ENCODE measurements at places on chromosomes 3 and 15.

- DNase-seq = no peak
Measured at GRCh38 chr3:43015991-43016865, 37.1 kb downstream of the GASK1A start.

- DNase-seq = no peak
Measured at GRCh38 chr15:70597056-70597603, 166.2 kb downstream of the UACA start.

DNA sequence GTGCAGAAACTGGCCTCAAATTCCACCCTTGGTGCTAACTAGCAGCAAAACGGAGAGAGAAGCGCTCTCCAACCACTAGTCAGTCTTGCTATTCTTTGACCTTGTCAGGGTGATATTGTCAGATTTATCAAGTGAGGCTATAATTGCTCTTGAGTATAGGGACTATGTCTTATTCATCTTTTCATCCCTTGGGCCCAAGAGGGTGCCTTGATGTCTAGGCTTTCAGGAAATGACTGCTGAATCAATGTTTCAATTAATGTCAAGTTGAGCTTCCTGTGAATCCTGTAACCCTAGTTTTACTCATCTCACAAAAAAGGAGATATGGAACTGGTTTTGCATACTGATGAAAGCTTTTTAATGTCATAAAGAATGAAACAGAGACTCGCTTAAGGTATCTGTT lies 701.3 kb downstream of the EDEM1 start:
- DNase-seq = no peak

DNA sequence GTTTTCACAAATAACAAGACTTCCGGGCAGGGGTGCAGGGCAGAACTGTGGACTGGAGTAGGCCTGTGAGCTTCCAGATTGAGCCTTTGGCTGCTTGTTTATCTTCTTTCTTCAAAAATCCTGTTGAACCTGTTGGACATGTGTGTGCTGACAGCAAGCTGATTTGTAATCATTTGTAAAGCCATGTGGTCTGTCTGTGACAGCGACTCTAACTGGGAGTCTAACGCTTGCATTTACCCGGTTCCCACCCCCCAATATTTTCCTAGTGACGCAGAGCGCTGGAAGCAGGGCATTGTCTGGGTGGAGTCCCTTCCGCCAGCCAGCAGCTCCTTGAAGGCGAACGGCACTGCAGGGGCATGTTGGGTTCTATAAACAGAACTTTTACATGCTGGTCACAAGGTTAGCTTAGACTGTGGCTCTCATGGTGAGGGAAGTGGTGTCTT lies 85.7 kb upstream of the MYZAP start:
- no peak for DNase-seq

DNA sequence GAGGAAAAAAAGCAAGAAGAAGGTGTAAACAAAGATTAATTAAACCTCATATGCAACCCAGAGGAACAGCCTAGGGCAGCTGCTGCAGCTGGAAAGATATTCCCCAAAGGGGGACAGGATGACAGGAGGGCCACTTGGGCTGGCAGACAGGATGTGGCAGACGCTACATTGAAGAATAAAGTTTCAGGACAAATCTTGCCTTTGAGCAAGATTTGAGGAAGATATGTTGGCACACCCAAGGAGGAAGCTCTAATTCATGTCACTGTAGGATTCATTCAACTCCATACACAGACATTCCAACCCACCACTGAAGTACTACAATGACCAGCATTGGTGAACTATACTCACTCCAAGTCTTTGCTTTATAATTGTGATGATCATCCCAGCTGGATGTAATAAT lies 504.0 kb downstream of the SHQ1 start:
- no peak for DNase-seq

- DNase-seq = no peak
Measured at GRCh38 chr3:8506571-8507061, 5.0 kb downstream of the LMCD1 start.

DNA sequence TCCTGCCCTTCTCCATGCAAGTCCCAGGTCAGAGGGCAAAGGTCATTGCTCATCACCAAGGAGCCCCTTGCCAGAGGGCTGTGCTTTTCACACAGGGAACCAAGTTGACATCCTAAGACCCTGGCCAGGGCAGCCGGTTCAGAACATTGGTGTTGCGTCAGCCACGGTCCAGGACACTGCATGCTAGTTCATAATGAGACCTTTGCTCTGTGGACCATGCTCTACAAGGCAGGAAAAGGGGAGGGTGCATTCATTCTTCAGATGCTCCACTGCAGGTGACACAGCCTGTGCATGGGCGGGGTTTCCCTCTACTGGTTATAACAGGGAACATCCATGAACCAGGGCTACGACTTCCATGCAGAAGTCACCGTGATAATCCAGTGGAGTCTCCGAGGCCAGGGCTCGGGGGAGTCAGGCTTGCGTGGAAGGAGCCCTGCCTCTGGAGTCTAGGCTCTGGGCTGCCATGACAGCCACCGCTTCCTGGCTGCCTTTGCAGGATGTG lies 81.6 kb downstream of the OCA2 start:
- DNase-seq = no peak

GRCh38 chr15:98676586-98677270 lies 28.4 kb downstream of the IGF1R start:
- no peak for DNase-seq

DNA sequence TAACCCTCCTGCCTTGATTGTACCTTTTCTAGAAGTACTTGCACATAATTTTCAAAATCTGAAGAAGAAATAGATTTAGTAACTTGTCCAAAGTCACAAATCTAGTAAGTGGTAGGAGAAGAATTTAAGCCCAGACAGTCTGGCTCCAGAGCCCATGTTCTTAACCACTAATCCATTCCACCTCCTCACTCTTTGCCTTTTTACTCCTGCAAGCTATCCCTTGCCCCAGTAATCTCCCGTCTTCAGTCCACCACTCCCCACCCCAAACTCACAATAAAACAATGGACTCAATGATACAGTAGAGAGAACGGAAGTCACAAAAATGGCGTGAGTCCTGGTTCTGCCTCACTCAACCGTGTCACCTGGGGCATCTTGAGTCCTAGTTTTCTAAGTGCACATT lies 48.7 kb downstream of the SETMAR start:
- no peak for DNase-seq

GRCh38 chr3:76198086-76198485 lies 412.7 kb upstream of the ZNF717 start:
- DNase-seq = no peak

GRCh38 chr3:4703054-4703480 lies 209.9 kb downstream of the ITPR1 start:
- DNase-seq = no peak

DNA sequence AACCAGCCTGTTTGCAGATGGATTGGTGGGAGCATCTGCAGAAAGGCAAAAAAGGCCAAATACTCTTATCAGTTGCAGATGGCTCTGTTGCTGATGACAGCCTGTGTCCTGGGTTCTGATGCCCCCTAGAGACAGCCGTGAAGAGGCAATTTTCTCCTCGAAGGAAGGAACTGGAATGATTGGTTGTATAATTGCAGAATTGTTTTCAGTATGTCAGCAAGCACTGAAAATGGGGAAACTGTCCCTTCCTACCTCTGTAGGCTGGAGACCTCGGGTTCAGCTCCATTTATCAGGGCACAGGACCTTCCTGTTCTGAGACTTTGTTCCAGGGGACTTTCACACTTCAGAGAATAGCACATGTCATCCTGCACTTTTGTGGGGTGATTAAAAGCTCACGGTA lies 103.0 kb downstream of the PGPEP1L start:
- no peak for DNase-seq

DNA sequence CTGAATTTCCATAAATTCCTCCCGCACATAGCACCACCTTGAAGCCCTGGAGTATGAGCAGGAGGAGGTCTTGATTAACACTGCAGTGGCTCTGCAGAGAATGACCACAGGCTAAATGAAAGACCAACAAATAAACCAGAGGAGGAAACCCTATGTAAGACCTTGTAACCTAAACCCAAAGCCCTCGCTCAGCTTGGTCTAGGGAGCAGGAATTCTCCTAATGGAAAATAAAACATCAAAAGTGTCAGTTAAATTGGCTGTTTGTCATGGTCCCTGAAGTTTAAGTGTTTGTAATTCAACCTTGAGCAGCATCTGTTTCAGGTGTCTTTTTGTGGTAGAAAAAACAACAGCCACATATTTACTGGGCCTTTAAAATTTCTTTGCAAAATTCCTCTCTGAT lies 9.2 kb upstream of the UBE2Q2 start:
- DNase-seq = no peak

DNA sequence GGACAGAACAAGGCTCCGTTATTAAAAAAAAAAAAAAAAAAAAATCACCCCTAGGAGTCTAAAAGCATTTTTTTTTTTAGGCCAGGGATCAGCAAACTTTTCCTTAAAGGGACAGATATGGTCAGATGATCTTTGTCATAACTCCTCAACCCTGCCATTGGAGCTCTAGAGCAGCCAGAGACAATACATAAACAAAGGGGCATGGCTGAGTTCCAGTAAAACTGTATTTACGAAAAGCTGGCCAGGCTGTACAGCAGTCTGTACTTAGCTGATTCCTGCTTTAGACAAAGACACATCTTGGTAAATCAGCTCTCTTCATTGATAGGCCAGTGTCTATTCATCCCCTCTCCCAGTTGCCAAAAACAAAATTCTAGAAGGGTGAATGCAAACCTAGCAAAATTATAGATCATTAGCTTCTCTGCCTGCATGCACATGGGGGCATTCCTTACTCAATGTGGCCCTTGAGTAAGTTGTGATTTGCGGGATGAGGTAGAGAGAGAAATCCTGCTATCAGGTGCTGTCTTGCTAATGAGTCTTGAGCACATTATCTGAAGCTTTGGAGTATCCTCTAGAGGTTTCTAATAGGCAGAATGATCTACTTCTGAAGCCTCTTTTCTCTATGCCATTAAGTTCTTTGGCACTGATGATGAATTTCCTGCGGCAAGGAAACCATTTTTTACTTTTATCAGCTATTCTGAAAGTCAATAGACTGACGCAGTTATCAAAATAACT lies 35.2 kb downstream of the SENP8 start:
- no peak for DNase-seq

DNA sequence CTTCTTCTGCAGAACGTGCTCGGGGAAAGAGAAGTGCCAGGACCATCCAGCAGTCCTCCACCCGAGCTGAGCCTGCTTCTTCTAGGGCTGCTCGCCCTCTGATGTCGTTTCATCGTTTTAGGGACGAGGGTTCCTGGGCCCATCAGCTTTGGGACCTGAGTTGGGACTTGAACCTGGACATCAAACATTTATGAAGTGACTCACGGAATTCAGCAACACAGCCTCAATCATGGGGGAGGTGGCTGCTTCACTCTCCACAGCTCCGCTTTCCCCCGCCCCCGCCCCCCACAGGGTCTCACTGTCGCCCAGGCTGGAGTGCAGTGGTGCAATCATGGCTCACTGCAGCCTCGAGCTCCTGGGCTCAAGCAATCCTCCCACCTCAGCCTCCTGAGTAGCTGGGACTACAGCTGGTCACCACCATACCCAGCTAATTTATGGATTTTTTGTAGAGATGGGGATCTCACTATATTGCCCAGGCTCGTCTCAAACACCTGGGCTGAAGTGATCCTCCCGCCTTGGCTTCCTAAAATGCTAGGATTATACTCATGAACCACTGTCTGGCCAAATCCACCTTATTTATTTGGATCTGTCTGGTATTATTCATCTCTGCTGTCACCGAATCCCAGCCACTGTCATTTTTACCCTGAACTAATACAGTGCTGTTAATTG lies 725 bp upstream of the SCAMP2 start:
- DNase-seq = peak; percentile 28

- DNase-seq = no peak
Measured at GRCh38 chr15:40793216-40793989, 13.5 kb upstream of the ZFYVE19 start.

GRCh38 chr3:191492601-191493000 lies 31.6 kb downstream of the PYDC2 start:
- DNase-seq = no peak

GRCh38 chr3:193317682-193318300 lies 60.8 kb downstream of the ATP13A5 start:
- DNase-seq = no peak

- DNase-seq = no peak
Measured at GRCh38 chr15:63672369-63672768, 75.2 kb downstream of the FBXL22 start.

DNA sequence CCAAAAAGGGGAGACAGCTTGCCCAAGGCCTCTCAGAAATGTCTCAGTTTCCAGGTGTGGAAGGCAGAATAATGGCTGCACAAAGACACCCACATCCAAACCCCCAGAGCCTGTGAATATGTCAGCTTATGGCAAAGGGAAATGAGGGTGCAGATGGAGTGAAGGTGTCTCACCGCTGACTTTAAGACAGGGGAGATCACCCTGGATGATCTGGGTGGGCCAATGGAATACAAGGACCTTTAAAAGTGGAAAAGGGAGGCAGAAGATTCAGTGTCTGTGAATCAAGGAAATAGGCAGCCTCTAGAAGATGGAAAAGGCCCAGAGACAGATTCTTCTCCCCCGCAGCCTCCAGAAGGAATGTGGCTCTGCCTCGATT lies 48.8 kb upstream of the ATP2B2 start:
- DNase-seq = no peak

- DNase-seq = no peak
Measured at GRCh38 chr3:14513566-14514322, 26.4 kb downstream of the GRIP2 start.

DNA sequence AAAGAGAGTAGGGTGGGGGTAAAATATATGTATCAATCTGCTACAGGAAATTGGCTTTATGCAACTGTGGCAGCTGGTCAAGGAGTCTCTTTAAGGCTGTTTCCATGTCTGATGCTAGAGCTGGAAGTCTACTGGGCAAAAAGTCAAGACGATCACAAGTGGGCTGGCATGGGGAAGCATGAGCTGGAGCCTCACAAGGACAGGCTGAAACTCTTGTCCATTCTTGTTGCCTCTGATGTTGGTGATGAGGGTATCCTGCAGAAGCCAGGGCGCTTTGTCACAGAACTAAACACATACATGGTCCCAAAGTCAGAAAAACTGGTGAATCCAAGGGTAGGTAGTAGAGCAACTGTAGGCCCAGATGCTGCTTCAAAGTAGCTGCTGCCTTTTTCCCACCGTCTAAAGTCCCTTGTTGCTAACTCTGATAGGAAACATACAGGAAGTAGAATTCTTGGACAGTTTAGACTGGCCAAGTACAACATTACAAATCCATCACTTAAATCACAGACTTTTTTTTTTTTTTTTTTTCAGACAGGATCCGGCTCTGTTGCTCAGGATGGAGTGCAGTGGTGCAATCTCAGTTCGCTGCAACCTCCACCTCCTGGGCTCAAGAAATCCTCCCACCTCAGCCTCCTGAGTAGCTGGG lies 54.2 kb downstream of the RPL39L start:
- DNase-seq = no peak

DNA sequence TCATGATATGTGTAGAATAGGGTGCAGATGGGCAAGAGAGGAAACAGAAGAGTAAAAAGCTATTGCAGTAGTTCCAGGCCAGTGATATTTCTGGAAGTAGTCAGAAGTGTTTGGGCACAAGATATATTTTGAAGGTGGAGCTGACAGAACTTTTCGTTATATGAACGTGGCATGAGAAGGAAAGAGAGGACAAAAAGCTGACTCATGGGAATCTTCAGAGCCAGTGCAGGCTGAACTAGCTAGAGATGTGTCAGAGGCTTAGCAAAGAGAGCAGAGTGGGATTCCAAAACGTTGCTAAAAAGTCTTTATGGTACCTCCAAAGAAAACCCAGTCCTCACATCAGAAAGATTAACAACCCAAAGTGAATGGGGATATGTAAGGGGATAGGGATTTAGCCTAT lies 28.7 kb downstream of the TRIM69 start:
- no peak for DNase-seq

Data from tibial nerve (tissue), 4 donors.